Mucosa of gallbladder (tissue), 1 donor: ENCODE measurements at places on chromosomes 11 and 22.

DNA sequence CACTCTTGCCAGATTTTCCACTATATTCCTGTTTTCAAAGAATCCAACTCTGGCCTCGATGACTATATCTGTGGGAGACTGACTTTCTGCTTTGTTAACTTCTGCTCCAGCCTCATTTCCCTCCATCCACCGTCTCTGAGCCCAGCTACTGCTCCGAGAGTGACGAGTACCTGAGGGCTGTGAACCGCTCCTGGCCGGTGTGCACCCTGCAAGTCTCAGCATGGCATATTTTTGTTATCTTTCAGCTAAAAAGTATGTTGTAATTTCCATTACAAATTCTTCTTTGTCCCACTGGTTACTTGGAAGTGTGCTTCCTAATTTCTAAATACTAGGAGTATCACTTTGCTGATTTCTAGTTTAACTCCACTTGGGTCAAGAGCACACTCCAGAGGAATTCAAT is 36.5 kb upstream of the MOB2 start:
- no peak for DNase-seq

- DNase-seq = no peak
These were observed 43.4 kb upstream of the RAB1B start for GRCh38 chr11:66225066-66225465.

DNA sequence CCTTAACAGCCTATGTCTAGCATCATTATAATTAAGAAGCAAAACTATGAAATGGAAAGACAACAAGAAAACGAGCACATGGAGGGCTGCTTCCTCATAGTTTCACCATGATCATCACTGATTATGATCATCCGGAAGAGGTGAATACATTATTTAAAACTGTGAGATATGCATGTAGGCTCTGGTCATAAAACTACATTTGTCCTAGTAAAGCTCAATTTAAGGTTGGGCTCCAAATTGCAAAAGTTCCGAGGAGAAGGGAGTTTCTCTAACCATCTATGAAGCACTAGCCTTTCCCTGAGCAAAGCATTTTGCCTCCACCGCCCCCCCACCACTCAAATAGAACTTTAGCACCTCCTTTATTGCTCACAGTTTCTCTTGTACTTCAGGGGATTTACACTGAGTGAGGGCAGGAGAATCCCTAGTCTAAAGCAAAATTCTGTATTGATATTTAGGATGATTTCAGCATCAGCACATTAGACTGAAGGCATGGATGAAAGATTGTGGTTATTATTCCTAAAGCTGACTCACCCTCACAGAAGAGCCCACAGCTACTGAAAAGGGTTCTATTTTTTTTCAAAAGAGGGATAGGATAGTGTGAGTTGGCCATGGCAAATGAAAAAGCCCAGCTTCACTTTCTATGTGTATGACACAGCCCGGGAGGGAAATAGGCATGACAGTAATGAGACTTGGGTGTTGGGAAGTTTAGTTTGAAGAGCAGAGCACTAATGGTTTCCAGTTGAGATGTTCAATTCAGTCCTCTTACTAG is 203.4 kb downstream of the CADM1 start:
- DNase-seq = no peak

DNA sequence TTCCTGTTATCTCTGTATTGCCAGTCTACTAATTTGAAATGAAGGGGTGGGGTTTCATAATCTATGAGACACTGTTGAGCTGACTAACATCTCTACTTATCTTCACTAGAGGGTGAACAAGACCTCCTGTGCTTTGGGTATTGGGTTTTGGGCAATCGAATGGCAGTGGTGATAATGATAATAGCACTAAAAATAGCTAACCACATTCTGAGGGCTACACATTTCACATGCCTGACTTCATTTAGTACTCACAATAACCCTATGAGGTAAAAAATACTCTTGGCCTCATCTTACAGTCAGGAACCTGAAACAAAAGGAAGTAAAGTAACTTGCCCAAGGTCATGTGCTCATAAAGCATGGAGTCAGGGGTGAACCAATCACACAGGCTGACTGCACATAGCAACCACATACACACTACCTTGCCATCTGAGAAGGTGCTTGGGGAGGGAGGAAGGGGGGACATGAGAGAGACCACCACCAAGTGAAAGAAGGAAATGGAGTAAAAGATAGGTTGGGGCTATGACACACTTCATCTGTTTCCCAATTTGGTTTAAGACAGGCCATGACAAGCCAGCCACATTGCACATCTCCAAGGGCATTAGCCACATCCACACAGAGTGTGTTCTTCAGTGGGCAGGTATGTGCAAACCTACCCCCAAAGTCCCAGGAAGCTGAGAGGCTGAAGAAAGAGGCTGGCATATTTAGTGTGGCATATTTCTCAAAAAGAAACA is 387.6 kb upstream of the DDI1 start:
- no peak for DNase-seq

DNA sequence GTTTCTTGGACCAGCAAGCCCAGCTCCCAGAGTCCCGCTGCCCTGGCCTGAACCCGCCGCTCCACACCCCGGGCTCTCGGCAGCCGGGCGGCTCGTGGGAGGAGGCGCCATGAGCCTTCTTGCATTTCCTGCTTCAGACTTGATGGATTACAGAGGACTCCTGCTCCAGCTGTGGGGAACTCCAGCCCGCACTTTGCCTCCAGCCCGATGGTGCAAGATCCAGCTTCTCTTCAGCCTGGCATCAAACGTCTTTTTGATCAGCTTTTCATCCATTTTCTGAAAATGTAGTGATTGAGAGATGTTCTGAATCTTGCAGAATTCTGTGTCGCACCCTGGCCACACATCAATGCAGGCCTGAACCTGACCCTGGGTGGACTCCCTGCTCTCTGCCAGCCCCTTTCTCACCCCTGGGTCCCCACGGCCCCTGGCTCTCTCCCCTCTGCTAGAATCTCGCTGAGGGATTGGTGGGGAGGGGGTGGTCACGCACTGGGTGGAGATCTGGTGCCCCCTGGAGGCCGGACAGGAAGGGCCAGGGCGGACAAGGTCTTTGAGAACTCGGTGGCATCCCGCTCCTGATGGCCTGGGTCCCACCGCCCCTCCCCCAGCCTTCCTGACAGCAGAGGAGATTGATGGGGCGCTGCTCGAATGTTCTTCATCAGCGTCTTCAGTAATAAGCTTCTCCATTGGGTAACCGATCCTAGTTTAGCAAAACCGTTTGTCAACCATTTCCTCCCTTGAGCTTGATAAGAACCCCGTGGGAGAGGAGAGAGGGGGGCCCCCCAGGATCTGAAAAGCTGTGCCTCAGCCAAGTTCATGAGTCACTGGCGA is 12.1 kb upstream of the NFAM1 start:
- peak; percentile 92 for DNase-seq

GRCh38 chr11:765025-765801 is 12.1 kb downstream of the GATD1 start:
- peak; percentile 41 for DNase-seq

DNA sequence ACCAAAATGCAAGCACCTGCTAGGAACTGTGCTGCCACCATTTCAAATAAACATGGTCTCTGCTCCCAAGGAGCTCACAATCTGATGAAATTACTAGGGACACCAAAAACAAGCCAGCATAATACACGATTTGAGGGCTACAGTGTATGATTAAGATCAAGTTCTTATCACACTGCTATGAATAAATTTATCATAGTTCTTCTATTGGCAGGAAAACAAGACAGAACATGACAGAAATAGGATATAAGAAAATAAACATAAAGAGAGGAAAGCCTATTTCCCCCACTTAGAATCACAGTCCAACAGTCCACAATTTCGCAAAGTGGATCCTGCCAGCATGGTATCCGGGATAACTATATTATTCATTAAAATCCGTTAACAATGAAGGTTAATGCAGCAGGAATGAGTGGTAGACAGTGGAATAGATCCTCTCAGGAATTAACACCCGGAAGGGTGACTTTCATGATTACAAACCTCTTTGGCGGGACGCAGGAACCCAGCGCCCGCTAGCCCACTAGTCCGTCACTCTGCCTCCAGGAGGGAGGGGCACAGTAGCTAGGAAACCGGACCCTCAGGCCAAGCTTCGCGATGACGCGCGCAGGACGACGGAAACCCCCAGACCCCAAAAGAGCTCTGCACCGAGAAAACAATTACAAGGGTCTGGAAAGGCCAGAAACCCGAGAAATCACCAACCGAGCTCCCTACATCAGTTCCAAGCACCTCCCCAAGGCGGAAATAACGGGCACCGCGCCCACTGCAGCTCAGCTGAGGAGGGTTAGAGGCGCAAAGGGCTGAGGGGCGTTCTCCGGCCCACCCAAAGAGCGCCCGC is 607 bp downstream of the CCDC82 start:
- DNase-seq = no peak

- DNase-seq = no peak
These were observed 30.6 kb downstream of the OR2AT4 start for GRCh38 chr11:75066061-75066460.

DNA sequence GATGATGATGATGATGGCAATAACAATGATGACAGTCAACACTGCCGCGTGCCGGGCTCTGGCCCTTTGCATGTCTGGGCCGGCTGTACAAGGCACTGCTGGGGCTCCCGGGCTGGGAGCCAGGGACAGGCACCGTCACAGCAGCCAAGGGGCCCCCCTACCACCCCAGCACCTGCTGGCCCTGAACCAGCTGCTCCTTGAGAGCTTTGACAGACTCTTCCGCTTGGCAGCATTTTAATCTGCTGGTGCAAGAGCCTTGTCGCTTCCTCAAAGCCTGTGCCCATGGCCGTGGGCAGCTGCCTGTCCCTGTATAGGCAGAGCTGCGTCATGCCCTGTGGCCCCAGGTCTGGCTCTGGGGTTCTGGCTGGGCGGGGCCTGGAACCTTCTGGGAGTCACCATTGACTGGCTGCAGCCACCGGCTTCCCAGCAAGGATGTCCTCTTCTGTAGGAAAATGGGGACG is 12.9 kb upstream of the MUC6 start:
- peak; percentile 65 for DNase-seq

- DNase-seq = no peak
These were observed 23.7 kb downstream of the WBP2NL start for GRCh38 chr22:42022162-42022847.

DNA sequence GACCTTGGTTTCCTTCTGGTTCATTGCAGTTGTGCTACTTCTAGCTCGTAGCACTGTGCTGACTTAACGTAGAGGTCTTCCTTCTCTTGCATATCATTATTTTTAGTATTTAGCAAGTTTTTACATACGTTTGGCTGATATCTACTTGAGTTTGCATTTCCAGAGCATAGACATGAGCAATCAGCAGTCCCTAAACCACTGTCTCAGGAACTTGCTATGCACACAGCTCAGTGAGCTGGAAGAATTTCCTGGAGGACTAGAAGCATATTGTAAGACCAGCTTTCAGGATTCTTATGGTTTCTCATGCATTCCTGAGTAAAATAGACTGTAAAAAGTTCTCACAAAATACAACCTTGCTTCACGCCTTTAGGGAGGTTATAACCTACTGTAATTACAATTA is 226.7 kb upstream of the PDGFD start:
- no peak for DNase-seq

- DNase-seq = no peak
These were observed 257.7 kb downstream of the SOX6 start for GRCh38 chr11:16098526-16099205.

- peak; percentile 30 for DNase-seq
These were observed 55.7 kb upstream of the CLDN5 start for GRCh38 chr22:19579880-19580279.

DNA sequence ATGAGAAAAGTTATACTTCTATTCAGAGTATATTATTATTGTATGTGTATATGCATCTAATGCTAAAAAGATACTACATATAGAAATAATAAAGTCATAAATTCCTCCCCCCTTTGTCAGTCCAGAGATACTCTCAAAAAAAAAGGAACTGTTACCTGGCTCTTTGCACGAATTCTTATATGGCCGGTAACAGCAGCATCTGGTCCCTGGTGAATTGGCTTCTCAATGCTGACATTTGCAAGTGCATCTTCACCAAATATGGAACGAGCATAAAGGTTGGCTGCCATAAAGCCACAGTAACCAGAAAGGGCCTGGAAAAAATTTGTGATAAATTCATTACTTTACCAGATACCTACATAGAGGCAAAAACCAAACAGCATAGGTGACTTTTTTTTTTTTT is 41.2 kb downstream of the COPB1 start:
- no peak for DNase-seq

DNA sequence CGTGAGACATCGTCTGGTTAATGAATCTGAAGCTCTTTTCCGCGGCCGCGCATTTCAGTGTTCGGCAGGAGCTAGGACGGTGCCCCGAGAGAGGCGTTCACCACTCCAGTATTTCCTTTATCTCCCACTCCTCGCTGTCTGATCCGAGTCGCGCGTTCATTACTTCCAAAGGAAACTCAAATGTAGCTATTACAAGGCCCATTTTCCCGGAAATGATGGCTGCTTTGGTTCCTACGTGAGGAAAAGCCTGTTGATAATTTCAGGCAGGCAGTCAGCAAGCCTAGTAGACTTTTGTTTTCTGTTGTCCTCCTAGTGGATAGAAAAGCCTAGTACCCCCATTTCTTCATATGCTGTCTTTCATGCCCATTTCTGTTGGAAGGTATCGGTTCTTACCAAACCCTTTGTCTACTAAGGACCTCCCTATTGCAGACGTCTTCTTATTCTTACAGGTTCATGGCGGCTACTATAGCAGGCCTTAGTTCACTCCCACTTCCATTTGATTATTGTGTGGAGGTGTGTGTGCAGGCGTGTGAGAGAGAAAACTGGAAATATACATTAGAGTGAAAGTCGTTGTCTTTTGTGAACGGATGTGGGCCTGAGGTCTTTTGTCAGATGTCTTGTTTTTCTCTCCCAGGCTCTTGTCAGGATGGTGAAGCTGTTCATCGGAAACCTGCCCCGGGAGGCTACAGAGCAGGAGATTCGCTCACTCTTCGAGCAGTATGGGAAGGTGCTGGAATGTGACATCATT is 737 bp downstream of the RBM4 start:
- no peak for DNase-seq

GRCh38 chr11:66904055-66904454 is 47.2 kb downstream of the LRFN4 start:
- no peak for DNase-seq

DNA sequence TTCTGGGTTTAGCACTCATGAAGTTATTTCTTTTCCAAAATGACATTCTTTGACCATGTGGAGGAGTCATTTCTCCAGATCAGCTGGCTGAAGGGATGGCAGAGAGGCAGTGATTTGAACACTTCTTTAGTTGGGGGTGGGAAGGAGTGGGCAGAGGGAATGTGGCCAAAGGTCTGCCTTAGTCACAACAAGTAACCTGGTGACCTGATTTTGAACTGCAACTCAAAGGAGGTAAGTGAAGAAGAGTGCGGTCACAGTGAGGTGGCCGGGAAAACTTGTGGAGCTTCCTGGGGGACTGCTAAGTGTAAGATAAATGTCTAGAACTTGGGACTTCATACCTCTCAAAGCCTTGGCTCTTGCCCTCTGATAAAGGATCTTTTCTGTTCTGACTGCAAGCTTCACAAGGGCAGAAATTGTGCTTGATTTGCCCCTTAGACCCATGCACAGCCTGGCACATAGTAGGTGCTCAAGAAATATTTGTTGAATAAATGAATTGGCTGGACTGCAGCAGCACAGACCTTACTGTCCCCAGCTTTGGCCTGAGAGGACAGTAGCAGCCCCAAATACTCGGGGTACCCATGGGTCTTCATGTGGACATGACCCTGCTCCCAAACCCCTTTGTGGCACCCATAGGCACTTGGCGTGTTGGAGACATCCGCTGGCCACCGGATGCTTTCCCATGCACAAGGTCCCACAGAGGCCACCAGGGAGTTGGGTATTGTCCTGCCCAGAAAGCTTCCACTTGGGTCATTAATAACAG is 99.0 kb upstream of the ALX4 start:
- no peak for DNase-seq

- no peak for DNase-seq
These were observed 546.1 kb downstream of the BUD13 start for GRCh38 chr11:116226731-116227130.

GRCh38 chr22:47539374-47539773 is 776.9 kb downstream of the TBC1D22A start:
- DNase-seq = no peak
